Suprapubic skin (tissue), 4 donors: ENCODE measurements at places on chromosomes 2 and 18. TPM values are rescaled to one million over a fixed set of nuclear protein-coding genes. Genes with fewer than 3 reads are reported as not detected.

GRCh38 chr2:230668184-230668938, 44.3 kb upstream of the CAB39 start:
- no peak for DNase-seq

DNA sequence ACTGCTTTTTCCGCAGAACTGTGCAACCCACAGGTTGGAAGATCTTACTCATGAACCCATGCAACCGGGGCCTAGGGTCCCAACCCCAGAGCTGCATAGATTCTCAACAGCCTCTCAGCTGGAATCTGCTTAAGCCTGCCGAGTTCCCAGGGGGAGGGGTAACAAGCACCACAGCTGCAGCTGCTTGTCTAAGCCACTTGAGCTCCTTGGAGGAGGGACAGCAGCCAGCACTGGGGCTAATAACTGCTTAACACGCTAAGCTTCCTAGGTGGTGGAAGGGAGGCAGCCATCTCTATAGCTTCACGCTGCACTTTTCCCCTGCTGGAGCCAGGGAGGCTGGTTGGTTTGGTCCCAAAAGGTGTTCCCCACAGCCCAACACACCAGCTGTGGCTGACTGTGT, 311.6 kb downstream of the DSC3 start:
- DNase-seq = no peak

The GBX2 gene
- not detected for total RNA-seq

GRCh38 chr2:234679741-234680687, 183.1 kb upstream of the ARL4C start:
- peak; percentile 75 for DNase-seq
